SK-N-DZ (cell line): ENCODE measurements at places on chromosomes 3 and 15.

- no peak for DNase-seq
These were observed 28.5 kb downstream of the SCG5 start for GRCh38 chr15:32669896-32670611.

- DNase-seq: no peak
These were observed 812 bp downstream of the TEX55 start for GRCh38 chr3:119146578-119147375.

DNA sequence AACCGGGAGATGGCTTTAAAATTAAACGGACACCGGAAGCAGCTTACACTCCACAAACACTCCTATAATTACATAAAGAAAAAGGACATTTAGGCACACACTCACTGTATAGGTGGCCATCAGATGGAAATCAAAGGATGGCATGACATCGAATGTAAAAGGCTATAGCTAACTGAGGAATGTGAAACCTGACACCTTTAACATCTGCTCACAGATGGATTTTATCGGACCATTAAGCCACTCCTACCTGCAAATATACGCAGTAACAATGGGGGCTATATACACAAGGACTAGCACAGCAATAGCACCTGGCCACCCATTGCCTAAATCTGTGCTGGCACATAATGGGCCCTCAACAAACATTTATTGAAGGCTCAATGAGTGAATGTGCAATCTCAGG lies 14.5 kb upstream of the RBSN start:
- peak; percentile 56 for DNase-seq

GRCh38 chr3:148333091-148333490 lies 364.6 kb upstream of the AGTR1 start:
- DNase-seq: no peak

GRCh38 chr3:153247331-153248330 lies 85.6 kb downstream of the RAP2B start:
- no peak for DNase-seq

- DNase-seq: no peak
These were observed 66.9 kb upstream of the PLAAT1 start for GRCh38 chr3:193174140-193174539.

GRCh38 chr3:52532838-52533622 lies 627 bp downstream of the NT5DC2 start:
- no peak for DNase-seq

GRCh38 chr3:150329408-150329807 lies 78.7 kb upstream of the TSC22D2 start:
- DNase-seq: no peak

- DNase-seq: no peak
These were observed 11.7 kb upstream of the ADAMTS17 start for GRCh38 chr15:100353449-100353848.

DNA sequence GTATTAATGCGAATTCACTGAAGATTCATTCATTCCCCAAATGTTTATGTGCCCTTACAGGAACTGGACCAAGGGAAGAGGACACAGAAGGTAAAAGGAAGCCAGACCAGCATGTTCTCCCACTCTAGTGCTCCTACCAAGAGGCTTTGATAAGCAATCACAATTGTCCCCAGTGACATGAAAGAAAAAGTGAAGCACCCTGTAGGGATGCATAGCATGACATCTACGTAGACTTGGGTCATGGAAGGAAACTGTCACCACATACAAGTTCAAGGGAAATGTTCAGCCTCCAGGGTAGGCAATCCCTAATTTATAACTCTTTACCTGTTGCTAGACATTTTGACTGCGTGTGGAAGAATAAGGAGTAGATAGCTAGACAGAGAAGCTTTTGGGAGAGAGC lies 348.6 kb upstream of the MCTP2 start:
- no peak for DNase-seq

- DNase-seq: no peak
These were observed 13.5 kb upstream of the SEC13 start for GRCh38 chr3:10334459-10334858.

- DNase-seq: no peak
These were observed 86.7 kb upstream of the TMCO5A start for GRCh38 chr15:37847776-37848175.

- DNase-seq: no peak
These were observed 157.6 kb downstream of the UACA start for GRCh38 chr15:70605606-70606410.

- DNase-seq: no peak
These were observed 205.7 kb upstream of the NECTIN3 start for GRCh38 chr3:110865934-110866333.

- DNase-seq: no peak
These were observed 26.0 kb upstream of the CORO2B start for GRCh38 chr15:68552773-68553172.

DNA sequence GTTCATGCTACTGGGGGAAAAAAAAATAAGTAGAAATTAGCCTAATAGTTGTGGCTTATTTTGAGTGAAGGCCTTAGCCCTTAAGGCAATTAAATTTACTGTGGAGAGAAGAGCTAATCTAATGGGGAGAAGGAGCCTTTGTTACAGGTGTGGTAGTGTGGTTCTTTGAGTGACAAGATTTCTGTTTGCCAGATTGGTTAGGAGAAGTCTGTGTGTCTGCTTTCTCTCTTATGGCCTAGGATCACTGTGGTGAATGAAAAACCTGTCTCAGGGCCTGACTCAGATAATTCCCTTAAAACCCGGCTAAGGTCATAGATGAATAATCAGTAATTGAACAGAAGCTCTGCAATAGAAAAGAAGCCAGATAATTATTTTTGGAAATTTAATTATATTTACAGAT lies 27.0 kb downstream of the OPA1 start:
- DNase-seq: no peak

DNA sequence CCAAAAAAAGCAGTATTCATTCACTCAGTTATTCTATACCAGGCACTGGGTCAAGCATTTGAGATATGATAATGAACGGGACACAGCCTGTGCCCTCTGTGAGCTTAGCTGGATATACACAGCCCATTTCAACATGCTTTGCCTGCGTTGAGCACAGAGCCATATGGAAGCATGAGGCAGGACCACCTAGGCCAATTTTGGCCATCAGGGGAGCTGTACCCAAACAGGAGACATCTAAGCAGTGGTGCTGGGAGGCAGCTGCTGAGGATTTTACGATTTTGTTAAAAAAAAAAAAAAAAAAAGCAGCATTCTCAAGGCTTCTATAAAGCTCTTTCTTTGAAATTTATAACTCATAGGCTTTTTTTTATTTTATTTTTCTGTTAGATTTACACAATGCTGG lies 87.2 kb upstream of the SLC2A2 start:
- DNase-seq: peak; percentile 28

DNA sequence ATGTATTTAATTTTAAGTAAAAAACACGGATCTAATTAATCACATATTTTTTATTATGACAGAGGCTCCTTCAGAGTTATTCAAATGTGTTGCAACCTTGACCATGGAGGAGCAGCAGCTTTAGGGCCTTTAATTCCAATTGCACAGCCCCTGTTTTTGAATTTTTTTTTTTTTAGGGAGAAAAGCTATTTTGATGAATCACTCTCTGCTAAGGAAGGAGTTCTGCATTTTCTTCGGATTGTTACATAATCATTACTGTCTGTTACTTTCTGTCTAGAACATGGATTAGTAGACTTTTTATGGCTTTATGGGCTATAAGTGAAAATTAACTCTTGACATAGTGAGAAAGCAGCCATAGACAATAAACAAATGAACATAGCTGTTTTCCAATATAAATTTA lies 90.8 kb downstream of the MCTP2 start:
- DNase-seq: no peak

DNA sequence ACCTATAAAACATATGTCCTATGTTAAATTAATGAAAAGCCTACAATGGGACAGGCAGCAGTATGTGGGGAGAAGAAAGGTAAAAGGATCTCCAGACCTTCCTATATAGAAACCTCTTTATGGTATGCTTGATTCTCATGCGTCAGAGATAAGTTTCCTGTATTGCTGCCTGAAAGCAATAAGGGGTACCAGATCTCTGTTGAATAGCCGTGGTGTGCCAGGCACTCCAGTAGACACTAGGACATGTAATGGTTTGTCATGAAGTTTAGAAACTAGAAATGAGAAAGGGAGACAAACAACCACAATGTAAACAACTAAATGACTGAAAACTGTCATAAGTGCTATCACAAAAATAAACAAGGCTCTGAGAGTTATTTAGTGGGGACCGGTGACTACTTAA lies 168.1 kb downstream of the EFHB start:
- DNase-seq: no peak

GRCh38 chr3:64559588-64559987 lies 128.2 kb downstream of the ADAMTS9 start:
- no peak for DNase-seq

- DNase-seq: peak; percentile 30
These were observed at the start of gene ROBO1 for GRCh38 chr3:79767905-79768267. Gene ROBO1, minus strand, starts transcription at chr3:79767998.

- DNase-seq: no peak
These were observed 32.1 kb upstream of the PCSK6 start for GRCh38 chr15:101521591-101521990.

GRCh38 chr3:24680214-24680967 lies 185.7 kb upstream of the THRB start:
- peak; percentile 67 for DNase-seq

- no peak for DNase-seq
These were observed 83.8 kb downstream of the MYLK start for GRCh38 chr3:123800362-123800682.

DNA sequence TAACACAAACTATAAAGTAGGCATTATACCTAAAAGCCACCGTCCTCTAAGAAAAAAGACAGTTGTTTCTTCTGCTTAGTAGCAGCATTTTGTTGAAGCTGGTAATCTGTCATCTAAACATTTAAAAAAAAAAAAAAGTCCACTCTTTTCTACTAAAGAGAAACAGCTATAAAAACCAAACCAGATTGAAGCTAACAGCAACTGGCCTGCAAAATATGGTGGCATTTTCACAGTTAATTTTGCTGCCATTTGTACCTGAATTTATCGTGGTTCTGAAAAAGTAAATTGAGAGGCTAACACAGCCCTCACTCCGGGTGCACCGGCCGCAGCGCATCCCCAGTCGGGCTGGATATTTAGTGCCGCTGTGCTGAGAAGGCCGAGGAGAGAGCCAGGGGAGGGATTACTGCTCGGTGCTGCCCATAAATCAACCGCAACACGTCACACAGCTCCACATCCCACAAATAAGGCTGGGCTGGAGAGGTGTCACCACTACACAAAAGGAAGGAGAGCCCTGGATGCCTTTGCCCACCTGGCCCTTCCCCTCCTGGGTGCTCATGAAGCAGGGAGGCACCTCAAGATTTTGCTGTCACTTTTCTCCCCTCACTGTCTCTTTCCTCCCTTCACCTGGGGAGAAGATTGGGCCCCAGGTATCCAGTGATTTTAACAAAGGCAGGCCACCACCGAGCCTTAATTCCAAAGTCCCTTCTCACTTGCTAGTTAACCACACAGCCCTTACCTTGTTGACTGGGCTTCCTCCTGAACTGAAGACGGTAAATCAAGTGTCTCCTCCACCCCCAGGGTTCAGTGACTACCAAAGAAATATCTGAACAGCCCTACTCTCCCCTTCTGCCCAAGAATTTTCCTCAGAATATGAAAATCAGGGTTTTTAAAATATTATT lies 44.4 kb downstream of the MECOM start:
- peak; percentile 43 for DNase-seq

DNA sequence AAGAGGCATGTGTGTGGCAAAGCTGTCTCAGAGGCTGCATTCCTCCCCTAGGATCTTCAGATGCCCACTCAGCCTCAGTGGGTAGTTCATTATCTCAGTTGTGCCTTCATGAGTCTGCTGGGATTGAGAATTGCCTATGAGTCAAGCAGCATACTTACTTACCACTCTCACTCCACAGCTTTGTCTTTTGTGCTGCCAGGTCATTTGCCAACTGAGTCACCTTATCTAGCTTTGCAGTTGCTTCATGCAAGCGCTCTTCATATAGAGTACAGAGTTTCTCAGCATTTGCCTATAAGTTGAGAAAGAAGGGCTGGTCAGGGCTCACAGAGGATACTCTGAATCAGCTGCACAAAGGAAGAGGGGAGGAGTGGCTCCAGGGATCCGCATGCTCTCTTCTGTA lies 89.5 kb downstream of the MYH15 start:
- DNase-seq: no peak

DNA sequence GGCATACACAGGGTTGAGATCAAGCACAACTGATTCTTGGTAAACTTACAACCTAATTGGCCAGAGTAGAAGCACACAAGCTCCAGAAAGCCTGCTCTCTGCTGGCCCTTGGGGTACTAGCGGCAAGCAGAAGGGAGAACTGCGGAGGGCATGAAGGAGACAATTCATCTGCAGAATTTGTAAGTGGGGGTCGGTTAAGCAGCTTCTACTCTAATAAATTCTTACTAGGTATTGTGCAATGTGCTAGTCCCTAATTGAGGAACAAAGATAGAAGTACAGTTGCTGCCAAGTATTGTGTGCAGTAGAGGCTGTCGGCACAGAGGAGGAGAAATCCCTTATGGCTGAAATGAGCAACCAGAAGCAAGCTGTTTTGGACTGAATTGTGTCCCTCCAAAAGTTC lies 91.2 kb upstream of the VEPH1 start:
- DNase-seq: no peak

DNA sequence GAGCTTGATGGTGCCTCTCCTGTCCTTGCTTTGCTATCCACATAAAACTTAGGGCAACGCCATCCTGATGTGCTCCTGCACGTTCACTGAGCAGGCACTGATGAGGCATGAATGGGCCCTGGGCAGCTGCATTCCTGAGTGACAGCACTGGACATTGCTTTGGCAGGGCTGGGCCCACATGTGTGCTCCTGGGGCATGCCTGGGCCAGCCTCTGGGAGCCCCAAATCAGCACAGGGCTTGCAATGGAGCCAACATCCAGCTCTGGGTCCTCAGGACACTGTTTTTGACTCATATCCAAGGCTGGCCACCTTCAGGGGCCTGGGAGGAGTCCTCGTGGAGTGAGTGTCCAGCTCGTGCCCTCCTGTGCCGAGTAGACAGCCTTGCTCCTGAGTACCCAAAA lies 5.9 kb upstream of the TKT start:
- no peak for DNase-seq
